ENCODE measurements at places on chromosomes 11 and 22. TPM values are rescaled to one million over a fixed set of nuclear protein-coding genes. Genes with fewer than 3 reads are reported as not detected.

The TRIM29 gene
- 441 TPM for total RNA-seq

The PATE4 gene
- not detected for total RNA-seq

The B3GAT3 gene
- total RNA-seq, result 24.2 TPM

The PDE2A gene
- total RNA-seq, result 1.6 TPM

The GPR83 gene
- total RNA-seq, result under 0.01 TPM

The SYCE3 gene
- 0.79 TPM for total RNA-seq

The TIMP3 gene
- 71.1 TPM for total RNA-seq

All from bronchial epithelial cell (primary cell).